ENCODE measurements at places on chromosomes 12 and 14. TPM values are rescaled to one million over a fixed set of nuclear protein-coding genes. Genes with fewer than 3 reads are reported as not detected.

Gene PRB2
- polyA plus RNA-seq, result not detected

Gene HOXC12
- polyA plus RNA-seq, result 0.01 TPM

Gene CMA1
- 0.04 TPM for polyA plus RNA-seq

Gene TOMM20L
- polyA plus RNA-seq, result not detected

Gene LALBA
- not detected for polyA plus RNA-seq

Gene ANKS1B
- 2.4 TPM for polyA plus RNA-seq

Gene PRR4
- 4.3 TPM for polyA plus RNA-seq
